Inflammatory macrophage treated with lipopolysaccharide for 1 hour (primary cell): ENCODE measurements at places on chromosomes 5 and 9.

- no peak for DNase-seq
Measured at GRCh38 chr5:156522651-156523529, 195.9 kb downstream of the SGCD start.

DNA sequence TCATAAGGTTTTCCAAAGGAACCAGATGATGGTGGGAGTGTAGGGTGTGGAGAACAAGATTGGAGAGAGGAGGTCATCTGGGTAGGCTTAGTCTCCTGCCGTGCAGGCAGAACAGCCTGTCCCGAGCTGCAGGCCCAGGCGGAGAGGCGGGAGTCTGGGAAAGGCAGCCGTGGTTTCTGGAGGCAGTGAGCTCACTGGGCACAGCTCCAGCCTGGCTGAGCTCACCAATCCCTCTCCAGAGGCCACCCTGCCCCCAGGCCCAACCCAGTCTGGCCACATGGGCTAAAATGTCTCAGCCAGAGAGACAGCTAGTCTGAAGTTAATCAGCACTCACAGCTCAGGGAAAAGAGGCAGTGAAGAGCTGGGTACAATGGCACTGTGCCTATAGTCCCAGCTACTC is 12.3 kb downstream of the P4HA2 start:
- DNase-seq = no peak

- DNase-seq = no peak
Measured at GRCh38 chr5:84438456-84438855, 53.8 kb upstream of the EDIL3 start.

- no peak for DNase-seq
Measured at GRCh38 chr5:120507800-120508463, 43.8 kb downstream of the PRR16 start.

DNA sequence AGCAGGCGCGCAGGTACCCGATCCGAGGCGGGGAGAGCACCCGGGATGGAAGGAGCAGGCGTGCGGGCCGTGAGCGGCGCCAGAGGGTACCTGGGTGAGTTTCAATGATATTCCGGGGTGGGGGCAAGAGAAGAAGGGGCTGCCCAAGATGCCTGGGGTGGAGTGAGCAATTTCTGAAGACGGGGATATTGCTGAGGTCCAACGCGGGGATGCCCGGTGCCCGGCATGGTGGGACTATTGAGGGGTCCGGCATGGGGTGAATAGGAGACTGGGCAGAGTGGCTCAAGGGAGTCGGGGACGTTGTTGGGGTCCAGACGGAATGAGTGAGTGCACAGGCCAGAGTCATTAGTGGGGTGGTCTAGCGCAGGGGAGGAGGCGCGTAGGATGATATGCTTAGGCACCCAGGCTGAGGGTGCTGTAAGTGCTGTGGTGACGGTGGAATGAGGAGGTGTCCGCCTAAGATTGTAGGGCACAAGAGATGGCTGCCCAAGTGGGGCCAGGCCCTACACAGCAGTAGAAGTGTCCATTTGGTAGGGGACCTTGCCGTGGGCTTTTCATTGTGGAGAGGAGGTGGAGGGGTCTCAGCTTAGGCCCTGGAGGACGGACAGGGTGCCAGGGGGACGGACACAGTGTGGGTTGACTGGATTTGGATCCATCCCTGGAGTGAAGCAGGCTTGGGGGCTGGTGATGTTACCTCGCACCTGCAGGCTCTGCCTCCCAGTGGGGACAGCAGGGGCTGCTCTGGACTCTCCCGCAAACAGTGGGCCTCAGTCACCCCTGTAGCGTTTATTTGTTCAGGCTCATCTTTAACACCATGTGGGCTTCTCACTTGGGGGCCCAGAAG is 719 bp downstream of the MIGA2 start:
- no peak for DNase-seq
